ENCODE measurements at places on chromosomes 4 and X. TPM values are rescaled to one million over a fixed set of nuclear protein-coding genes. Genes with fewer than 3 reads are reported as not detected.

Gene DDX53
- not detected for polyA plus RNA-seq

Gene TRIM61
- 5.2 TPM for polyA plus RNA-seq

Gene ATP2B3
- 0.43 TPM for polyA plus RNA-seq

Gene CT55
- not detected for polyA plus RNA-seq

Gene GLRB
- polyA plus RNA-seq = 6.0 TPM

Gene STX18
- polyA plus RNA-seq = 63.5 TPM

Gene EOLA2
- 27.1 TPM for polyA plus RNA-seq

Gene DNASE1L1
- 10.1 TPM for polyA plus RNA-seq

Gene BEX1
- 14.2 TPM for polyA plus RNA-seq

GRCh38 chr4:20194123-20195013, 57.3 kb upstream of the SLIT2 start:
- peak; percentile 67 for DNase-seq

- no peak for DNase-seq
These were observed 246.3 kb downstream of the NDST4 start for GRCh38 chr4:114866901-114867670.

GRCh38 chrX:79107891-79108718, 36.4 kb upstream of the GPR174 start:
- no peak for DNase-seq

DNA sequence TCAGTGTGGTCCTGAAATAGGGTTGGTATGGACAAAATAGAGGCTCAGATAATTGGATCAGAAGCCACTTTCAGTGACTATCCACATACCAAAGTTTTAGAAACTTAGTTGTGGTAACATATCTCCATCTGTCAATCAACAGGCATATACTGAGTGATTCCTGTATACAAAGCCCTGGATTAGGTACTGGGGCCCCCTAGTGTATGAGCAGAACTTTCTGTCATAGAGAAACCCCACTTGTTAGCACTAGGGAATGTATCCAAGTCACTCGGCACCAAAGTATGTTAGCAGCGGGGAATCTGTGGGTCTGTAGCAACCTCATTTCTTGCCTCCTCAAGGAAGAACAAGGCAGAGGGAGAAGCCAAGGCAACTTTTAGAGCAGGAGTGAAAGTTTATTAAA, 50.7 kb downstream of the MAP7D3 start:
- no peak for DNase-seq

DNA sequence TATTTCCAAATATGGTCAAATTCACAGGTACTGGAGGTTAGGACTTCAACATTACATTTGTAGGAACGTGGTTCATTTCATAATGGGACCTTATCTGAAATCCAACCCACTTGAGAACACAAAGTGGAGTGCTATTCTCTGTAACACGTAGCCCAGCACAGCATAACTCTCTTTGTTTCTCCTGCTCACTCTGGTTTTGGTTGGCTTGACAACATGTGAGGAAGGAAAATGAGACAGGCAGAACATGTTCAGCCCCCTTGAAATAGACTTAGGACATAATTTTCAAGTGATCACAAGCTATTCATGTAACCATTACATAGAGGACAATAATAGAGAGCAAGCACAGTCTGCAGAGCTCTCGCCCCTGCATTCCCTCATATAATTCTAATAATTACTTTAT, 115.1 kb upstream of the SMIM10 start:
- no peak for DNase-seq

DNA sequence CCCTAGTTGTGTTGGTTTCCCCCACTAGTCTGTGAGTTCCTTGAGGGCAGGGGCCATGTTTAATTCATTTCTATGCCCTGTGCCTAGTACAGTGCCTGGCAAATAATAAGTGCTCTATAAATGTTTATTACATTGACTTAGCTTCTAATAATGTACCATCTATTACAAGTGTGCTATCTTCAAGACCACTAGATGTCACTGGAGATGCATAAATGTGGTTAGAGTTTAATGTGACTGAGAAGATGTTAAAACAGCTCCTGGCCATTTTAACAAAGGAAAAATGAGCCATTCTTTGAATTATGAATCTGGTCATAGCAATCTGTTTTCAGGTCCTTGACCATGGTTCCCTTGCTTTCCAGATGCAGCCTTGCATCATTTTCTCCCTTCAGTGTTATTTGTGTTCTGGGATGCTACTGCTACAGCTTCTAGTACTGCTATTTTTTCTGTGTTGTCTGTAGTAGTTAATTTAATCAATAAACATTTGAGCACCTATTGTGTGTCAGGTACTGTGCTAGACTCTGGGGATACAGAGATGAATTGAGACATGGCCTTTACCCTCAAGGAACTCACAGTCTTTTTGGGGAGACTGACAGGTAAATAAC, 43.2 kb downstream of the SLC9A6 start:
- no peak for DNase-seq

DNA sequence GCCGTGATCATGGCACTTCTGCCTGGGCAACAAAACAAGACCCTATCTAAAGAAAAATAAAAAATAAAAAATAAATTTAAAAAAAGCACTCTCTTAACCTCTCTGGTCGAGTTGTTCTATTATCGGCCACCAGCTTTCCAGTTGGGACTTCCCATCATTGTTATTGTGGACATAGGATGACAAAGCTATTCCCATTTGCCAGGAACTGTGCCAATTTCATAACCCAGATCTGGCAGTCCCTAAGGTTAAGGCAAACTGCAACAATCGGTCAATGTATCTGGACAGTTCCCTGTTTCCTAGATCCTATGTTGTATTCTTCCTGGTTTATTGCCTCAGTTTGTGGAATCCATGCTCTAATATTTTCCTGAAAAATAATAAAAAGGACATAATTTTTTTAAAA, 17.8 kb upstream of the ANXA5 start:
- no peak for DNase-seq

- no peak for DNase-seq
These were observed 28.1 kb upstream of the HS6ST2 start for GRCh38 chrX:132986556-132986955.

DNA sequence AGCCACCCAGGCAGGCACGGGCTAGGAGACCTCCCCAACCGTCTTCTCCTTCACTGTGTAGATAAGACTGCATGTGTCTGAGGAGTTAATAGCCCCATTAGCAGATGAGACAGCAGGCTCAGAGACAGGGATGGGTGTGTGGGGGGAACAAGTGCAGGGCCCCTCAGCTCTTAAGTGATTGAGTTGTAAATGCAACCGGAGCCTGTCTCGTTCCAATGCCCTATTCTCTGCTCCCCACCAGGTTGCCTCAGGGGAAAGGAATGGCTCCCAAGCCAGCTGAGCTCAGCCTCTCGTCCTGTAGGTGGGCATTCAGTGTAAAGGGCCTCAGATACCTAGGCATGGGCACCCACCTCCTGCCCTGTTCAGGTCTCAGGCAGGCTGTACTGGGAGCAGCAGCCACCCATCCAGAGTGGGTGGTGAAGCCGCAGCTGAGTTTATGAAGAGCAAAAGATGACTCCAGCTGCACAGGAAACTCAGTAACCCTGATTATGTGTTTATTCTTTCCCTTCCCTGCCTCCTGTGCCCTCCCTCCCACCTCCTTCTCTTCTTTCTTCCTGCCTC, 87.3 kb downstream of the PJA1 start:
- no peak for DNase-seq
